ENCODE measurements at places on chromosomes 2 and 18. TPM values are rescaled to one million over a fixed set of nuclear protein-coding genes. Genes with fewer than 3 reads are reported as not detected.

The ZNF892 gene
- 7.6 TPM for polyA plus RNA-seq

GRCh38 chr2:66531155-66531554 lies 96.2 kb downstream of the MEIS1 start:
- DNase-seq: no peak

DNA sequence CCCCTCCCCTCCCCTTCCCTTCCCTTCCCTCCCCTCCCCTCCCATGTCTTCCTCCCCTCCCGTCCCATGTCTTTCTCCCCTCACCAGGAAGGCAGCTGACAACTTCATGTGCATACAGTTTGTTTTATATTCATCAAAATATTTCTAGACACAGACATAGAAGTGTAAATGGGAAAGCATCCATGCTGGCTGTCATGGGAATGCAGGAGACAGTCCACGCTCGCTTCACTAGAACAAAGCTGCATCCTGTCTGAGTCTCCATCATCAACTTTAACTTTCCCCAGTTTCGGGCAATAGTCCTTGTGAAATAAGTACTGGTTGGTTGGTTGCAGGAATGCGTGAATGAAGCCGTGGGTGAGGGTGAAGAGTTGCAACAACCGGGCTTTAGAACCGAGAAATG lies 226.9 kb downstream of the DCDC2C start:
- DNase-seq: no peak

DNA sequence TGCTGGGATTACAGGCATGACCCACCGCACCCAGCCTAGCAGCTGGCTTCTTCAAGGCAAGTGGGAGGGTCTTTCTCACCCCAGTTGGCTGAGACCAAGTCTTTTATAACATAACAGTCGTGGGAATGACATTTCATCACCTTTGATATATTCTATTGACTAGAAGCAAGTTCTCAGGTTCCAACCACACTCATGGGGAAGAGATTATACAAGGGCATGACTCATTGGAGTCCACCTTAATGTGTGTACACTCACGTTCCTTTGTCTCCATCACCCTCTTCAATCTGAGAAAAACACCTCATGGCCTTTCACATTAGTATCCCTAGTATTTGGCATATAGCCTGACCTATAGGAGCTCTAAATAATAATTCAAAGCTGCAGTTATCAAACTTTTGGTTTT lies 2.8 kb upstream of the BBS5 start:
- no peak for DNase-seq

GRCh38 chr2:12501469-12502158 lies 215.1 kb upstream of the TRIB2 start:
- DNase-seq: no peak

GRCh38 chr2:24354395-24354794 lies 5.9 kb downstream of the ITSN2 start:
- DNase-seq: no peak

The CPO gene
- polyA plus RNA-seq: 1.7 TPM

DNA sequence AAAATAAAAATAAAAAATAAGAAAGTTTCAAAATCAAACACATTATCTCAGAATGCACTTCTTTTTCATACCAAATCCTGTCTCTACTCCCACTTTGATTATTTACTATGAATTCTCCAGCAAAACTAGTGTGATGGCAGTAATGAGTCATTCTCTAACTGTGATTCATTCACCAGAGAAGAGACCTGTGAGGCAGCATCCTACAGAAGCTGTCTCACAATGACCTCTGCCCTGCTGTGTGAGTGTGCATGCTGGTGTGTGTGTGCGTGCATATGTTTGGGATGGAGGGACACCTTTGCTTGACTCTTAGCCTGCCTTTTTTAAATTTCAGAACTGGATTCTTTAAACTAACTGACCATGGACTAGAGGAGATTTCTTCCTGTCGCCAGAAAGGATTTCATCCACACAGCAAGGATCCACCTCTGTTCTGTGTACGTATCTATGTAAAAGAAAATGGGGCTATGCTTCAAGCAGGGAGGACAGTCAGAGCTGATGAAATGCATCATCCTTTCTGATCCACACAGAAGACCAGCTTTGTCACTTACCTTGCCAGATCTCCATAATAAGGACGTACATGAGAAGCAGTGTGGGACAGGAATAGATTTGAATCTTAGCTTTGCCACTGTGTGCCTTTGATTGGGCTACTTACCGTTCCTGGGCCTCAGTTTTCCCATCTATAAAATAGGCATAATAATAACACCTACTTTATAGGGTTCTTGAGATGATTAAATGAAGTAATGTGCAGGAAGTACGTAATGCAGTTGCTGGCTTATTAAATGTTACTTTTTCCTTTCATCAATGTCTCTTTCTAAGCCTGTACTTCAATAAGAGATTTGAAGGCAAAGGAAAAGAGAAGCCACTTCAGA lies 31.2 kb downstream of the STAMBP start:
- DNase-seq: no peak

The MYOM1 gene
- polyA plus RNA-seq: 8.3 TPM

DNA sequence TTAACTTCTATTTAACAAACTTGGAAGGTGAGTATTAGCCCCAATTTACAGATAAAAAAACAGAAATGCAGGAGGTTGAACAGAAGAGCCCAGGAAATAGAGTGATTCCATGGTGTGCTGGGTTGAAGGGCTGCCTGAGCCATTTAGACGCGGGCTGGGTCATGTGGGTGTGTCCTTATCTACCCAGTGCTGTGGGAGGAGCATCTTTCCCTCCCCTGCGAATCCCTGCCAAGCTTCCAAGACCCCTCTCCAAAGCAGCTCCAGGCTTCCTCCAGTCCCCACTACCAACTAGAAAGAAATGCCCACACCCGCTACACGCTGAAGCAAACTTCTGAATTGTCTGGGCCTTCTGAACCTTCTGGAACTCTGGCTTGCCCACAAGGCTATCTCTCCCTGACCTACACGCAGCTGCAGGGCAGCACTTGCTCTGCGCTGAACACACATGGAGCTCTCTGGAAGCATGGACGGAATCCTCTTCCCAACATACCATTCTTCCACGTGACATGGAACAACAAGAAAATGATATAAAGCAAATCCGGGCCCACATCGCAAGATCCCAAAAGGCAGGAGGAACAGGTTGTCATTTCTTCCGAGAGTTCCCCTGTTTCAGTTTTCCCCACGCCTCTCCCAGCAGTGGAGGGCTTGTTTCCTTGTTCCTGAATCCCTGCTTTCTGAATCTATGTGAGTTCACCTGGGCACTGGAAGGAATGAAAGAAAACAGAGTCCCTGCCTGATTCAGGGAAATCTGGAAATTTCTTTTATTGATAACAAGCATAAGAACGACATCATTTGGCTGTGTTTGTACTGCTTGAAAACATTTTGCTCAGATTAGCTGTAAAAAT lies 562.7 kb upstream of the ID2 start:
- no peak for DNase-seq

DNA sequence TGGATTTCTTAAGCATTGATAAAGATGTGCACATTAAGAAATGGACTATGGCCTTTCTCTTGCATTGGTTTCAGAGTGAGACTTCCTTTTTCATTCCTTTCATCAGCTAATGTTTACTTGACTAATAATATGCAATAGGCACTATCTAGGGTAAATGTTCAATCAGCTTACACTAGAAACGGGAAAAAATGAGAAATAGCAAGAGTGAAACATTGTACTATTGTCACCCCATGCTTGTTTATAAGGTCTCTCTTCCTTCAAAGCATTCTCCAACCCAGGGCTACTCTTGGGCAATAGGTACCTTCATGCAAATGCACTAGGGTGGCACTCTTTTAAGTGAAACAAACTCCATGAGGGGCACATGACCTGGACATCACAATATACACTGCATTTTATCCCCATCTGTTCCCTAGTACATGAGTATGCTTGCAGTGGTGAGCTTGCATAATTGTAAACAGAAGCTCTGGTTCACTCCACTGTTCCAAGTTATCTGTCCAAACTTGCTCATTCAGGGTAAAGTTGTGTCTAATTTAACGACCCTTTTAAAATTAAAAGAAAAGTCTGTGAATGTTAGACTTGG lies 402.3 kb downstream of the ERBB4 start:
- DNase-seq: no peak

The NDC80 gene
- polyA plus RNA-seq: 43.4 TPM

DNA sequence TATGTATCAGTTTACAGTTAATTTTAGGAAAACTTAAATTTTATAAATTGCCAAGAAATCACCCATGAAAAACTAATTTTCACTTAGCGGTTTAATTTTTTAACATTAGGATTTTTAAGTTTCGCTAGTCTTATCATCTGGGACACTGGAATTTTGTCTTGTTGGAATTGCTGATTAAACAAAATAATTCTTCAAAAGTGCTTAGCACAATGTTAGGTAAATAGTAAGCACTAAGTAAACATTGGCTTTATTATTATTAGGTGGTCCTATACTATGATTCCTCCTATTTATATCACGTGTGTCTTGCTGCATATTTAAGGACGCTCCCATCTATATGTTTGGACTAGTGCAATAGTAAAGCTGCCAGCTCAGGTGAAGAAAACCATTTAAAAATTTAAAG lies 54.6 kb upstream of the MAP4K3 start:
- DNase-seq: no peak

The CERKL gene
- polyA plus RNA-seq: 20.3 TPM

The REEP1 gene
- polyA plus RNA-seq: 3.5 TPM

The GCG gene
- polyA plus RNA-seq: not detected

The FZD7 gene
- polyA plus RNA-seq: 64.1 TPM

The IMPACT gene
- polyA plus RNA-seq: 74.0 TPM

The CCDC142 gene
- polyA plus RNA-seq: 15.8 TPM

DNA sequence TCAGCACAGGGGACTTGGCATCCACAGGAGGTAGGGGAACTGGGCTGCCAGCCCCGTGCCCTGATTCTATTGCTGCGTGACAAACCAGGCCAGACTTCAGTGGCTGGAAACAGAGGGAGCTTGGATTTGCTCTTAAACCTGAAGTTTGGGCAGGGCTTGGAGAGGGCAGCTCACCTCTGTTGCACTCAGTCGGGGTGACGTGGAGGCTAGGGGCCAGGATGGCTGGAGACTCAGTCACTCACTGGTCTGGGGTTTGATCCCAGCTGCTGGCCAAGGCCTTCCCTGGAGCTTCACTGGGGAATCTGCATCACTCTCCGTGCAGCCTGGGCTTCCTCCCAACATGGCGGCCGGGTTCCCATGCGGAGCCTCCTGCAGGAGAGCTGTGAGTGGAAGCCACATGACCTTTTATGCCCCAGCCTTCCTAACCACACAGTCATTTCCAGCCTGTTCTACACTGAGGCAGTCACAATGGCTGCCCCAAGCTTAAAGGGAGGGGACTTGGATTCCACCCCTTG lies 175.2 kb upstream of the HDAC4 start:
- DNase-seq: no peak

- peak; percentile 69 for DNase-seq
Observed at GRCh38 chr2:8680822-8681760, 765 bp upstream of the ID2 start.

DNA sequence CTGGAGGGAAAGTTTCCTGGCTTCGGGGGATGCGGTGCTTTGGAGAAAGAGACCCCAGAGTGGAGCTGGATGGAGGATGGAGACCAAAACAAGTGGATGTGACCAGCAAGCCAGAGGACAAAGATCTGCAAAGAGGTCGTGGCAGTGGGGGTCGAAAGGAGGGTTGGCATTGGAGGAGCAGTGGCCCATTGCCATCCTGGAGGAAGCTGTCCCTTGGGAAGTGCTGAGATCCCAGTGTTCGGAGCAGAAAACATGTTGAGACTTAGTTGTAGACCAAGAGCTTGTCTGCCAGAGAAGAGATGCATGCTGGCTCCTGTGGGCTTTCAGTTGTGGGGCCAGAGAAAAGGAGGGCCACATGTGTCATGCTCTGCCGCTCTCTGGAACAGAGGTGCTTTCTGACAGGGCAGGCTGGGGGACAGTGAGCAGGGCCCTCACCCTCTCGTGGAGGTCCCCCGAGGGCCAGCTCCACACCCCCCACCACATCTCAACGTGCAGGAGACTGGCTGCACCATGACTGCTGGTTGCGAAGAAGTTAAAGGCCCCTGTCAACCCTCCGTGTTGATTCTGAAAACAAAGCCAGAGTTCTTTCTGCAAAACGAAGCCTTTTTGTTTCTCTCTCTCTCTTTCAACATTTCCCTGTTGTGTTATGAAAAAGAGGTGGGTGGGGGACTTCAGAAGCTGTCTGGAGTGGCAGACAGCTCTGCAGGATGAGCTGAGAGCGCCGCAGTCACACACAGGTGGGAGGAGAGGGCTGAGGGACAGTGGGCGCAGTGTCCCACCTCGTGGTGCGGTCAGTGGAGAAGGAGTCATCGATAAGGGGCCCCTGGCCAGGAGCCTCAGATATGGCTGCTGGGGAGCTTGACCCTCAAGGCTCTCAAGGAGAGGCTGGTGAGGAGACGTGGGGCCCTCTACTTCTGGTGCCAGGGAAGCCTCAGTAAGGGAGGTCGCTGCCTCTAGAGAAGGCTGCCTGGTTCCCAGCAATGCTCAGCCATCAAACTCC lies 77.6 kb upstream of the BCL2L11 start:
- DNase-seq: no peak

- DNase-seq: no peak
Observed at GRCh38 chr2:238644095-238645081, 203.5 kb upstream of the TWIST2 start.

The IL37 gene
- 0.40 TPM for polyA plus RNA-seq

The KCNS3 gene
- 9.2 TPM for polyA plus RNA-seq

- peak; percentile 35 for DNase-seq
Observed at GRCh38 chr18:12658426-12659138, 675 bp upstream of the SPIRE1 start.

DNA sequence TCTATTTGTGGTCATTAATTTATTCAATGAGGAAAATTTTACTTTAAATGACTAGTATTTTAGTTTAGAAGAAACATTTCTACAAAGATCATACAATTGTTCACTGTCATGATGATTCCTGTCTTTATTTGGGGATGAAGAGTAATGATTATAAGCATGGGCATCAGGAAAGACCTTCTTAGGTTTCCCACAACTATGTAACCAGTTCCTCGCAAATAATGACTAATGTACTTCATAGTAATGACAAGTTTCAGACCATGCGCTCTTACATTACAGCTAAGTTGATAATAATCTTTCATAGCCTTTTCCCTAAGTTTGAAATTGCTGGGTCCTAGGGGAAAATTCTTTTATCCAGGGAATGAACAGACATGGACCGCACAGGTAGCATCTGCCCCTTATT lies 90.5 kb downstream of the MYO5B start:
- DNase-seq: no peak

DNA sequence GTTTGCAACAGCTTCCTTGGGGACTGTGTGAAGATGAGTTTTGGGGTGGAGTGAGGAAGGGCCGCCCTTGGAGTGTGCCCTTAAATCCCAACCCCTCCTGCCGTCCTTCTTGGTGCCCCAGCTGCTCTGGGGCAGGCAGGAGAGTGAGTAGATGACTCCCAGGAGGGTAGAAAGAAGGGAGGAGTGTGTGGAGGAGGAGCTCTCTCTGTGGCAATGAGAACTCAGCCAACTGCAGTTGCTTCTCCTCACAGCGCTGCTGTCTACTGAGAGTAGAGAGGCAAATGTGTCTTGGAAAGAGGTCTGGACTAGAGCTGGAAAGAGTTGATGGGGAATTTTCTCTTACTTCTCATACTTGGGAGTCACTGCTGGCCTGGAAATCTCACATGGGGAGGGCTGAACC lies 21.8 kb upstream of the SIX2 start:
- DNase-seq: no peak

All from left kidney (tissue), 8 donors.